Inflammatory macrophage treated with lipopolysaccharide for 4 hours (primary cell): ENCODE measurements at places on chromosomes 13 and 19.

DNA sequence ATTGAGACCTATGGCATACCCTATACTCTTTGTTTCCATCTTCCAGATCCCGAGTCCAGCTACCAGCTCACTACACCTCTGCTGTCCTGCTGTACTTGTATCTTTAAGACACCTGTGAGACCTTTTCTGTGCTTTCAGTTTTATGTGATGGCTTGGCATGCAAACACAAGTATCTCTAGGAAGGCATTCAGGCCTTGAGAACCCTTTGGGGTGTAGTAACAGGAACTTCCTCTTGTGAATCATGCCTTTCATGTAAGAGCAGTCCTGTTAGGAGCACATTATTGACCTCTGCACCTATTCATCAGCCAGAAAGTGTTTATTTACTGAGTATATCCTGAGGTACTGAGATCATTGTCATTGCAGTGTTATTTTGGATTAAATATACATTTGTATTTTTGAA is 87.0 kb upstream of the HTR2A start:
- DNase-seq = peak; percentile 38

DNA sequence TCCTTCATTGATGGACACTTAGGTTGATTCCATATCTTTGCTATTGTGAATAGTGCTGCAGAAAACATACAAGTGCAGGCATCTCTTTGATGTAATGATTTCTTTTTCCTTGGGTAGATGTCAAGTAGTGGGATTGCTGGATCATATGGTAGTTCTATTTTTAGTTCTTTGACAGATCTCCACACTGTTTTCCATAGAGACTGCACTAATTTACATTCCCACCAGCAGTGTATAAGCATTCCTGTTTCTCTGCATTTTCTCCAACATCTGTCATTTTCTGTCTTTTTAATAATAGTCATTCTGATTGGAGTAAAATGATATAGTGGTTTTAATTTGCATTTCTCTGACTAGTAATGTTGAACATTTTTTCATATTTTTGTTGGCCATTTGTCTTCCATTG is 116.7 kb downstream of the LMO7 start:
- no peak for DNase-seq

DNA sequence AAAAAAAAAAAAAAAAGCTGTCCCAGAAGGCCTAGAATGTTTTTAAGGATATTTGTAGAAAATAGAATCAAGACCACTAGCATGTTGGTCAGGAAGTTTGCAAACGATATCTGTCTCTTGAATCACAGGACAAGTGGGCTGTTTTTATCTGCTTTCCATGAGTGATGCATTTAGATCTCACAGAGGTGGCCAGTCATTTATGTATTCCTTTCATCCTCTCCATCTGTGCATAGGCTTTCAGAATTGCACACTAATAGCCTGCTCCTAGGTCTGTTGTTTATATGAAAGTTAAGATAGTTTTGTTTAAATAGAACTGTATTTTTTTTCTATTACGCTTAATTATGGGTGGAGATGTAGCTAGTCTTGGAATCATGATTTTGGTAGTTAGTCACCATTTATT is 289.5 kb downstream of the SHISA2 start:
- DNase-seq = no peak

DNA sequence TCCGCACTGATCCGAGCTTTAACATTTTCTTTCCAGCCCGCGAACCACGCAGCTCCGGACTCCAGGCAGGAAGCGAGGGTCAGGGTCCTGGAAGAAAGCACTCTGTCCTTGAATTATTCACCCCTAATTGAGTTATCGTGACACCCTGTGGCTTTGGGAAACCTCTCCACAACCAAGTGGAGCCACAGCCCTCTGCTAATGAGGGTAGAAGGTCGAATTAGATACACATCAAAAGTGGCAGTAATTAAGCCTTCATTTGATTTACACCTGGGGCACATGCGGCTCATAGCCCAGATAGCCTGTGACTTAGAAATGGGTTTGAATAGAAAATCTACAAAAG is 15.9 kb upstream of the RNF17 start:
- DNase-seq = no peak

- peak; percentile 10 for DNase-seq
Observed at GRCh38 chr13:20969182-20969581, 66.6 kb upstream of the XPO4 start.

GRCh38 chr13:106129993-106130392 is 405.5 kb downstream of the EFNB2 start:
- no peak for DNase-seq

DNA sequence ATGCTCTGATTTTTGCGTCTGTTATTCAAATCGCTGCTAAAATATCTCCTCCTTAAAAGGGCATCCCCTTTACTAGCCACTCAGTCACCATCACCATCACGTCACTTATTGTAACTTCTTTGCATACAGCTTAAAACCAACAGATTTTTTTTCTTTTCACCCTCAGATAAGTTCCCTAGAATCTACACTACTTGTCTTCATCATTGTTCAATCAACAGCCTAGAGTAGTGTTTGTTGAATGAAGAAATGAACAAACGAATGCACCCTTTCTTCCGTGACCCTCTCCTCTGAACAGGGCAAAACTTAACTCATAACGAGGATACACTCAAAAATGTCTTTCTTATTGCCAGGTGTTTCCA is 1.1 kb upstream of the AKAP11 start:
- DNase-seq = no peak

- no peak for DNase-seq
Observed at GRCh38 chr13:92802776-92803175, 423.8 kb upstream of the GPC6 start.

- DNase-seq = no peak
Observed at GRCh38 chr13:101576455-101576854, 124.0 kb downstream of the ITGBL1 start.

DNA sequence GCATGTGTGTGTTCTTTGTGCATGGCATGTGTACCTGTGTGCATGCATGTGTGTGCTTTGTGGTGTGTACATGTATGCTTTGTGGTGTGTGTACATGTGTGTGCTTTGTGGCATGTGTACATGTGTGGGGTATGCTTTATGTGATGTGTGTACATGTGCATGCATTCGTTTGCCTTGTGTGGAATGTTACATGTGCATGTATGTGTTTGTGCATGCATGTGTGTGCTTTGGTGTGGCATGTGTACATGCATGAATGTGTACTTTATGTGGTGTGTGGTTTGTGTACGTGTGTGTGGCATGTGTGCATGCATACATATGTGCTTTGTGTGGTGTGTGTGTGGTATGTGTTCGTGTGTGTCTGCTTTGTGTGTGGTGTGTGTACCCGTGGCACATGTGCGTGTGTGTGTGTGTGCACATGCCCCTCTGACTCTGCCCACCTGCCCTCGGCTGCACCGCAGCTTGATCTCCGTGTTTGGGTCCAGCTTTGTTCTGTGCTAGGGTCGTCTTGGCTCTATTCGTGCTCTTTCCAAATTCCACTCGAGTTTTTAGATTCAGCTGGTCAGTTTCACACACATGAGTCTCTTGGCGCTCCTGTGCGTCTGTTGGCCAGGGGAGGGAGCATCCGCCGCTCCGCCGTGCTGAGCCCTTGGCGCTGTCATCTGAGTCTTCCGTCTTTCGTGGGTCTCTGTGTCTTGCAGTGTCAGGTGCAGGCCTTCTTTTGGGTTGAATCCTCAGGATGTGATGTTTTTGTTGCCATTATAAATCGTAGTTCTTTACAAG is 46.5 kb upstream of the TFDP1 start:
- DNase-seq = no peak

DNA sequence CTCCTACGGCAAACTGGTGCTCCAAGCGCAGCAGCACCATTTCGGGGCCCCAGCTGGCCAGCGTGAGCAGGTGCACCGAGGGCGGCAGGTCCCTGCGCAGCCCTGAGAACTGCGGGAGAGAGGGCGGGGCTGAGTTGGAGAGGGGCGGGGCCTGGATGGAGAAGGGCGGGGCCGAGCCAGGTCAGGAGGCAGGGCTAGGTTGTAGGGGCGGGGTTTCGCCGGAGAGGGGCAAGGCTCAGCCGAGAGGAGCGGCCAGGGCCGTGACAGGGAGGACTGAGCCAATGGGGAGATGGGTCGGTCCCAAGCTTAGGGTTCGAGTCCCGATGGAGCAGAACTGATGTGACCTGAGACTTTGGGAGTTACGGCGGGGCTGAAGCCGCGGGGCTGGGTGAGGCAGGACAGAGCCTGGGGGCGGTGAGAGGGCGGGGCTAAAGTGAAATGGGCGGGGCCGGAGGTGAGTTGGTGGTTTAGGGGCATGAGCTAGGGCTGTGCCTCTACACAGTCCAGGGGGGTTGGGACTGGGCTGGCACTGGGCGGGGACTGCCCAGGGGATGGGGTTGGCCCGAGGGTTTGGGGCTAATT is 19.0 kb downstream of the MAN2B1 start:
- DNase-seq = peak; percentile 50

DNA sequence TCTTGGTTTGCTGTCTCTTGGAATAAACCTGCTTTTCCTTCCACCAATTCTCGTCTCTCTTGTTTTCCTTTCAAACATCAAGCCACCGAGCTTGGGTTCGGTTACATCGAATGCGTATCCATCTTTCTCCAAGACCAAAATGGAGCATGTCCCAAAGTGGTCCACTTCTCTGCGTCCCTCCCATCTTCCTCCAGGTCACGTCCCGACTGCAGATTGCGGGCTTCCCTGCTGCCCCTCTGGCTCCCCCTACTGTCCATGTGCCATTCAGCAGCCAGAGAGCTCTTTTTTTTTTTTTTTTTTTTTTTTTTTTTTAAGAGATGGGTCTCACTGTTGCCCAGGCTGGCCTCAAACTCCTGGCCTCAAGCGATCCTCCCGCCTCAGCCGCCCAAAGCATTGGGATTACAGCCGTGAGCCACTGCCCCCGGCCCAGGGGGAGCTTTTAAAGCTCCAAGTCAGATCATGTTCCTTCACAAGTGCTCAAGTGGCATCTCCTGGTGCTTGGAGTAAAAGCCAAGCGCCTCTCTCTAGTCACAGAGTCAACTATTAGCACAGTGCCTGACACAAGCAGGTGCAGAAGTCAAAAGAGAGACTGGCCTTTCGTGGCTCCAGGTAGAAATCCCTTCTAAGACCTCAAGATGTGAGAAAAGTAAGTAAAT is 10.0 kb downstream of the COL5A3 start:
- DNase-seq = peak; percentile 60

- DNase-seq = no peak
Observed at GRCh38 chr13:91544723-91545122, 146.3 kb downstream of the GPC5 start.

DNA sequence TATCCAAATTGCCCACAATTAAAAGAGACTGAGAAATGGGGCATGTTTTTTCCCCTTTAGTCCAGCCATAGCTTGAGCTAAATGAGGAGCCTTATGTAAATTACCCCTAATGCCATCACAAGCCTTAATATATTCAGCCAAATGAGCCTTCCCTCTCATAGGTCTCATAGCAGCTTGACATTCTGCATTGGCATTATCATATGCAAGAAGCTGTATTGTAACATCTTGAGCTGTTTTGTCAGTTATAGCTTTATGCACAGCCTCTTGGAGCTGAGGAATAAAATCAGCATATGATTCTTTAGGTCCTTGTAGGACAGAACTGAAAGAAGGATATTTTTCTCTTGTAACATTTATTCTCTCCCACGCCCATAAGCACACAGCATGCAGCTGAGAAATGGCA is 153.2 kb downstream of the ZNF486 start:
- DNase-seq = no peak

GRCh38 chr13:92573467-92574057 is 653.0 kb upstream of the GPC6 start:
- DNase-seq = no peak

DNA sequence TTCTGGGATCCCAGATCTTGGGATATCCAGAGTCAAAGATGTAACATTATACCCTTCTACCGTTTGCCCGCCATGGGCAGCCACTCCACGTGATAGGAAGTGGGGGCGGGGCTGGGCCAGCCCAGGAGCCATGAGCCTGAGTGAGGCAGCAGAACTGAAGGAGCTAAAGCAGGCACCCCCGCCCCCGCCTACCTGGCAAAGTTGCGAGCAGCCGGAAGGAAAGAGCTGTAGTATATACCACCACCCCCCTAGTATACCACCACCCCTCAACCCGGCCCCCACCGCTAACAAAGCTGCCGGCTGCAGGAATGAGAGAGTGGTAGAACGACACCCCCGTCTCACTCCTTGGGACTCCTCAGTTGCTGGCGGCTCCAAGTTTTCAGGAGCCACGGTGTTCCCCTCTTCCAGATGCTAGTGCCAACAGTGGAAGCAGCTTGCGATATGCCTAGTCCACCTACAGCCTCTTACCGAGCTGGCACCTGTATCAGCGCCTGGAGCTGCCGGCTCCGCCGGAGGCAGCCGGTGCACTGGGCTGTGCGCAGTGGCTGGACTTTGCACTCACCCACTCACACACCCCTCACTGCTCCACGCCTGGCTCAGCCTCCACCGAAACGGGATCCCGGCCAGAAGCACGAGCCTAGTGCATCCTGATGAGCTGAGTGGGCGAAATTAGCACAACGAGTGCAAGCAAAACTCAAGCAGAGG is 230.7 kb upstream of the PRR20A start:
- no peak for DNase-seq

GRCh38 chr13:109148243-109148642 is 518.8 kb downstream of the MYO16 start:
- no peak for DNase-seq

DNA sequence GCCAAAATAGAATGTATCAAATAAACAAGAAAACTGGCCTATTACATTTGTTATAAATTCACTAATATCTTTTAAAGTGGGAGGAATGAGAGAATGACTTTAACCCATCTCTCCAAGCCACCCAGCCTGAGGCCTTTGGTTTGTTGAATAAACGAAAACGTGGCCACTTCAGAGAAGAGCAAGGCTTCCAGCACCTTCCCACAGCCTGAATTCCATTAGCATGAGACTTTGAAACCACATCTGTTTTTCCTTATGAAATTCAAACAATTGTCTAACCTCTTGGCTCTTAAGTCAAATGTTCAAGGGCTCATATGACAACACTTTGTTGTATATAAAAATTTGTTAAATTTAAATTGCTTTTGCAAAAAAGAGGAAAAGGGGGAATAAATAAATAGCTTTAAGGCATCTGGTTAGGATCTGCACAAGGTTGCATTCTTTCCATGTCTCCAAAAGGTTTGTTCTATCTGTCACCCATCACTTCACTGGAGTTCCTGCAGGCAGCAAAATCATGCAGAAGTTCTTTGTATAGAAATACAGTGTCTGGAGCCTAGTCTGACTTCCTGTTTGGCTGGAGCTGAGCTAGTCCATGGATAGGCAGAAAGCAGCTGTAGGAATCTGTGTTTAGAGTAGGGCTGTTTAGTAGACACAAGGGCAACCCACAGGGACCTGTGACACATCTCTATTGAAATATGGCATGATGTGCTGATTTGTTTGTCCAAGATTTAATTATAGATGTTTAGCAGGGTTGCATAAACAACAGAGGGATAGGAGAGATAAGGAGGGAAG is 502.3 kb downstream of the KCTD12 start:
- DNase-seq = no peak
